ENCODE measurements at places on chromosomes 2 and 18.

DNA sequence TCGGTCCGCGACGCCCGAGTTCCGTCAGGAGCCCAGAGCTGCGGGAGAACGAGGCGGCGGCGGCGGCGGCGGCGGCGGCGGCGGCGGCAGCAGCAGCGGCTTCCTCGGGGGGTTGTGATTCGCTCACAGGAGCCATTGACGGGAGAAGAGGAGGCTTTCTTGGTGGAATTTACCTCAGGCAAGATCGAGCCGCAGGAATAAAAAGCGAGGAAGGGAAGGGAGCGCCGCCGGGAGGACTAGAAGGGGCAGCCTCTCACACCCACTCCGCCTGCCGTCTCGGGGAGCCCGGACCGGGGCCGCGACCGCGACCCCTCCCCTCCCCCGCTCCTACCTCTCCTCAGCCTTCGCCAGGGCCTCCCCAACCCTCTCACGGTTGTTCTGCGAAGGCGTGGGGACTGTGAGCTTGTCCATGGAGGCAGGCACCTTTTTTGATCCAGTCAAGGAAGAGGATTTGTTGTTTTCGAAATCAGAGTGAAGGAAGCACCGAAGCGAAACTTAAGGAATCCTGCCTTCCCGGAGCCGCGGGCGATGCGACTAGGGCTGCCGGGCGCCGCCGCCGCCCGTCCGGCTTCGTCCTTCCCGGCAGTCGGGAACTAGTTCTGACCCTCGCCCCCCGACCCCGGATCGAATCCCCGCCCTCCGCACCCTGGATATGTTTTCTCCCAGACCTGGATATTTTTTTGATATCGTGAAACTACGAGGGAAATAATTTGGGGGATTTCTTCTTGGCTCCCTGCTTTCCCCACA, 506 bp downstream of the BMPR2 start:
- DNase-seq = peak; percentile 46

DNA sequence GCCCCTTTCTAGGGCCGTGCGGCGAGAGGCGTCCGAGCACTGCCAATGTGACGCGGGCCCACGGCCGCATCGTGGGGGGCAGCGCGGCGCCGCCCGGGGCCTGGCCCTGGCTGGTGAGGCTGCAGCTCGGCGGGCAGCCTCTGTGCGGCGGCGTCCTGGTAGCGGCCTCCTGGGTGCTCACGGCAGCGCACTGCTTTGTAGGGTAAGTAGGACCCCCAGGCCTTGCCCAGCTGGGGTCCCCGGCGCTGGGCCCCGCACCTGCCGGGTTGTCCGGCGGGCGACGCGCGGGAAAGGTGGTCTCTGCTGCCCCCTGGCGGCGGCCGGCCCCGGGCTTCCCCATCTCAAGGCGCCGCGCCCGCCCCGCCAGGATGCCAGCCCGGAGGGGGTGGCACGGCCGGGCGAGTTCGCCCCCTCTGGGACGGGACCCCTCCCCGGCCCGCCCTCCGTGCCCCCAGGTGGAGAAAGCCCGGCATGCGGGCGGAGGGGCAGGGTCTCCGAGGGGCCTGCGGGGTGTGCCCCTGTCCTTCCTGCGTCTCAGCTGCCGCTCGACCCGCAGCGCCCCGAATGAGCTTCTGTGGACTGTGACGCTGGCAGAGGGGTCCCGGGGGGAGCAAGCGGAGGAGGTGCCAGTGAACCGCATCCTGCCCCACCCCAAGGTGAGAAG, 1.9 kb downstream of the PRSS56 start:
- peak; percentile 78 for DNase-seq

- DNase-seq = no peak
Observed at GRCh38 chr2:169031202-169031601, at the start of gene ABCB11. ABCB11 (minus strand) TSS chr2:169031324; CDS start chr2:169018125, 13,199 bp downstream.

DNA sequence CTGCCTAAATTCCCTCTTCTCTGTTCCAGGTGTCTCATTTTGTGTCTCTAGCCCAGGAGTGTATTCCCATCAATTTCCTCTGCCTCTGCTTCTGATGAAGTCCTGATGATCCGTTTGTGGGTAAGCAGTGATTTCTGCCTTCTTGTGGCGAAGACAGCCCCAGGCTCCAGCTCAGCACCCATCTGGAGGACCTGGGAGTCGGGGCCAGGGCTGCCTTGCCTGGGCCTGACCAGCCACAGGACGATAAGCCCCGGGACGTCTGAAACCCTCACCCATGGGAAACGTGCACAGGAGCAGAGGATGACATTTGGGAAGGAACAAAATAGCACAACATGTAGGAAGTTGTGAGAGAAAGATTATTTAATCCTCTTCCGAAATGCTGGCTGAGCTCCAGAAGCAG, 206.9 kb downstream of the FBXO15 start:
- no peak for DNase-seq

DNA sequence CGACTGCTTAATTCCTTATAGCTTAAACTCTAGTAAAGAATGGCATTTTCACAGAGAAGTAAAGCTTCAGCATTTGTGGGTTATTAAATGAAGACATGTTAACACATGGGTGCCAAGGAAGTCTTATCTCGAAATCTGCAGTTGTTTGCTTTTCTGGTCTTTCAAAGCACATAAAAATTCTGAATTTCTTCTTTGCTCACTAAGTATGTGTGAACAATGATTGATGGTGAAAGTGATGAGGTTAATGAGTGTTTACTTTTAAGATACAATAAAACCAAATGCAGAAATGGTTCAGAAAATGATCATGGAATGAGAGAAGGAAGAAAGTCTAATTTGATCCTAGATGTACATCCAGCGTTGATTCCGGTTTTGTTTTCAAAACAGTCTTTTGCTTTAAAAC, 234.6 kb upstream of the RAB12 start:
- no peak for DNase-seq

GRCh38 chr2:156320486-156321098, 11.9 kb downstream of the NR4A2 start:
- no peak for DNase-seq

DNA sequence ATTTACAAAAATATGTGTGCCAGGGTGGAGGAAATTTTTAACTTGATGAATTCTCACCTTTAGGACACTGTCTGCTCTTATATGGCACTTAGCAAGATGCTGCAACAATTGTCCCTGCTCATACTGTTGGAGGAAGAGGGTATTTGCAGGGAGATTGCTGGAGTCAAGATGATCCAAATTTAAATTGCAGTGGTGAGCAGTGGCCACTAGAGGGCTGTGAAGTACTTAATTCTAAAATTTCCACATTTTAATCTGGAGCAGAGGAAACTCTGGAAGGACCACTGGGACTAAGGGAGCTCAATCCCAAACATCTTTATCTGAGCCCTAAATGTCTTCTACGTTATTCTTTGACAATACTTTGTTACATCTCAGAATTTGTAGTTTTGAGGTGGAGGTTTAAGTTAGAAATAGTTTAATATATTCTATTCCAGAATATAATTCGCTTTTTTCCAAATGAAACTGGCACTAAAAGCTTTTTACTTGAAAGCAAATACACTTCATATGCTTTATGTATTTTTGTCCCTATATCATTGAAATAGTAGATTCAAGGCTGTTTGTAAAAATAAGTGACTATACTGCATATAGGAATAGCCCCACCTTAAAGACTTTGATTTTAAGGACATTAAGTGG, 33.0 kb upstream of the PTH2R start:
- DNase-seq = peak; percentile 20

- peak; percentile 79 for DNase-seq
Observed at GRCh38 chr2:9473985-9474360, 378 bp upstream of the IAH1 start.

DNA sequence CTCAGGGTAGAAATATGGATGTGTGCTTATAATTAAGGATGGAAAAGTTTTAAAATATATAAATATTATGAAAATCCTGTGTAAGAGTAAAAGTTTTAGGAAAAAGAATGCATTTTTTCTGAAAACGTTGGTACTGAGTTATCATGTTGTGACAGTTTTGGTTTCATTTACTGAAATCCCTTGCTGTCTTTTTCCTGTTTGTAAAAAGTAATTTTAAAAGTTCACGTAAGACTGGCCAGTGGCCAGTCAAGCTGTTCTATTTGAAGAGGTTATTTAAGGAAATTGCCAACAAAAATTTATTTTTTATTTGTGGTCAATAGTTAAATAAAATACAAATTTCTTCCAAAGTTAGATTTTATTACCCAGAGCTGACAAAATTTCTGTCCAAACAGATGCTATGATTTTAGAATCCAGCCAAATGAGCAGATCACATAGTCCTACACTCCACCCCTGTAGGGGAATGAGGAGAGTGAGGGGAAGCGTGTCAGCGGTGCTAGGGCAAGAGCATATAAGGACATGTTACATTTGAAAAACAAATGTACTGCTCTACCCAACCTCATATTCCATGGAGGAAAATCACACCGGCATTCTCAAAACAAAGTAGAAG, 297.8 kb upstream of the TFPI start:
- DNase-seq = no peak

- no peak for DNase-seq
Observed at GRCh38 chr18:73118121-73118816, 250.5 kb upstream of the NETO1 start.

DNA sequence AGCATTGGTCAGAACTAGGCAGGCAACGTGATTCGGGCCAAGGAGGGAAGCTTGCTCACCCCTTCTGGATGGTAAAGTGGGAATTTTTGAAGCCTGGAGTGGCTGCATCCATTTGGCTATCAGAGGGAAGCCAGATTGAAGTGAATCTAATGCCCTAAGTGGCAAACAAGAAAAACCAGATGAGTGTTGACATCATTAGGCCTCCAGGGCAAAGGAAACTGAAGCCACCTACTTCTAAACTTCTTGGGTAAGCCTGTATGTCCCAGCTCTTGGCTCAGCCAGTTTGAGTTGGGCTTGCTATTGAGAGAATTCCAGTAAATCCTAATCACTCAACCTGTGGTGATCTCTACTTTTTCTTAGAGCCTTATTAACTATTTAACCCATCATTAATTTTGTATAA, 20.9 kb downstream of the SOX11 start:
- DNase-seq = no peak

DNA sequence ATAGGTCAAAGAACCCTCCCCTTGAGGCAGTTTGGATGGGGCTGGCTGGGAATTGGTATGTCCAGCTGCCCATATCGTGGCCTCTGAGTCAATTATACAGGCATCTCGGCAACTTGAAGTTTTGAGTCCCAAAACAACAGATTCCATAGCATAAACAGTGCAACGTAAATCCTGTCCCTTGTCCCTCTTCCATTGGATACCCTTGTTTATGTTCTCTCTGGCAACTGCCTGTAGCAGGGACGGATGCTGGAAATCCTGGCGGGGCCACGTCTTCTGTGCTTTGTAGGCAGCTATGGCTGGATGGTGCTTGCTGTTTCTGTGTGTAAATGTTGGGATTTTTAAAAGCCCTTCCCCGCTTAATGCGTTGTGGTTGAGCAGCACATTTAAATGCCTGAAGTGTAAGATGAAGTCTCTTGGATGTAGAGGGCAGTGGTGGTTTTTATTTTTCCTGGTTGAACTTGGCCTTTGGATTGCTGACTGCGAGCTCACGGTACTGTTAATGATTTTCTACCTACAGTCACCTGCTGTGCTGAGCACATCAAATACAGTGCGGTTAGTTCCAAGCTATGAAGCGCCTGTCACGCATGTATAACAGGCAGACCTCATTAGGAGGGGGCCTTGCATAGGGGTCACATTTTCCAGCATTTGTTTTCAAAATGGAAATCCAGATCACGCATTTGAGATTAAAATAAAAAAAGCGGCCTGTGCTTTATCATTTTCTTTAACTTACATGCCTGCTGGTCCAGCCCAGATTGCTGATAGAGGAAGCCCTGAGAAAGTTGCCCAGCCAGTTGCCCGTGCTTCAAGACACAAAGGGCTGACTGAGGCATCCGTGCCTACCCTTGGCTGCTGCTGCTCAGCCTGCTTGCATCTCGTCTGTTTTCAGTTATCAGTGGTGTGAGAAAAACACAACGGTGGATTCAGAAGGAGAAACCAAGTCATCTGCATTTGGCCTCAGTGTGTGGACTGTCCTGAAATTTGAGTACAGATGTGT, 84.7 kb downstream of the NEDD4L start:
- DNase-seq = no peak

DNA sequence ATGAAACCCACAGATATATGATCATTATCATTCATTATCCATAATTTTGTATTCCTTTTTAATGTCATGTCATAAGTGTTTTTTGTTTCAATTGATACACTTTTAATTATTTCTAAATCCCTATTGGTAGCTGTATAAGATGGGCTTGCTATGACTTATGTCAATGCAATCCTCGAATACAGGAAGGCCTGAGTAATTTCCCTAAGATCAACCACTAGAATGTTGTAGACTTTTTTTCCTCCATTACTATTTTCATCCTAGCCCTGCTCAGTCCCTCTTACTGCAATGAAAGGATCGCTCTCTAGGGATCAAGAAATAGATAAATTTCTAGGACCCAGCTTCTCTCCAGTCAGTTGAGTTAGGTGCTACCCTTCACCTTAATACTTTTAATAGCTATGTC, 186.3 kb downstream of the KCNE4 start:
- no peak for DNase-seq

DNA sequence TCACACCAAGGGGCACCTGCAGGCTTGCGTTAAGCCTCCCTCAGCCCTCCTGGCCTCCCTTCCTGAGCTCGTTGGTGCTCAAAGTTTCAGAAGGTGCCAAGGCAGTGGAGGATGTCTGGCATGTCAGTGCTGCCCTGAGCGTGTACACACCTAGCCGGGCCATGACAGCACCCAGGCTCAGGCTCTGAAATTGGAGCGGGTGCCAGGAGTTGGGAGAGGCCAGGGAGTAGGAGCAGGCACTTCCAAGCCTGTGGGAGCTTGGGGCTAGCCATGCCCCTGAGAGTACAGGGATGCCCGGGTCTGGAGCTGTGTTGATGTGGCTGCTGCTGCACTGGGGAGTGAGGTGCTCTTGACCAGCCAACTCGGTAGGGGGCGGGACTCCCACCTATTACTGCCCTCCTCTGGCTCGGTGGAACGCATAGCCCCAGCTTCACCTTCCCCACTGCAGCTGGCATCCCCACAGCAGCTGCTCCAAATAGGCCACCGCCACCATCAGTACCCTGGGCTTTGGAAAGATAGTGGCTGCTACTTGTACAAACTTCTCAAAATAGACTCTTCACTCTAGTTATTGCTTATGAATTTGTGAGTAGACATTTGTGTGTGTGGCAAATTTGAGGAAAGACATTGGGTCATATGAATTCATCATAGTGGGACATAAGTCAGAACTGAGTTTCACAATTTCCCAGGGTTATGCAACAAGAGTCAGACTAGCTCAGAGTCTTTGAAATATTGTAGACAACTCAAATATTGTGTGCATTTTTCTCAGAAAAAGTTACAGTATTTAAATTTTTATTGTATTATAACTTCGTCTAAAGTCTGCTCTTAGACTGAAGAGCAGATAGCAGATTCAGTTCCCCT, 6.8 kb upstream of the PCARE start:
- DNase-seq = no peak

GRCh38 chr2:157471078-157471477, 27.2 kb upstream of the CYTIP start:
- no peak for DNase-seq

GRCh38 chr2:186467421-186467820, 18.6 kb upstream of the ZC3H15 start:
- no peak for DNase-seq

DNA sequence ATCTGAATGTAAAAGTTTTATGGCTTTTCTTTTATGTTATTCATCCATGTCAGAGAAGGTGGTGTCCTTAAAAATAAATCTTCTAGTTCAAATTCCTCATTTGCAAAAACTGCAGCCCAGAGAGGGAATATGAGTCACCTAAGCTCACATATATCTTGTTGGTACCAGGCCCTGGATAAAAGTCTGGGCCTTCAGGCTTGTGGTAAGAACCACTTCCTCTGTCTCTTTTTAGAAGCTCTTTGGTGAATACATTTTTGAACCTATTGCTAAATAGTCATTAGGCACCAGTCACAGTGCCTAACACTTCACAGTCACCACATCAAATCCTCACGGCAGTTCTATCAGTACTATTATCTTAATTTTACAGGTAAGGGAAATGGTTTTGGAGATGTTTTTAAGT, 199.2 kb downstream of the KCNS3 start:
- no peak for DNase-seq

GRCh38 chr2:134934150-134934549, 15.5 kb downstream of the CCNT2 start:
- no peak for DNase-seq
